Glutamatergic neuron (in vitro differentiated cells): ENCODE measurements at places on chromosomes 16 and 17.

DNA sequence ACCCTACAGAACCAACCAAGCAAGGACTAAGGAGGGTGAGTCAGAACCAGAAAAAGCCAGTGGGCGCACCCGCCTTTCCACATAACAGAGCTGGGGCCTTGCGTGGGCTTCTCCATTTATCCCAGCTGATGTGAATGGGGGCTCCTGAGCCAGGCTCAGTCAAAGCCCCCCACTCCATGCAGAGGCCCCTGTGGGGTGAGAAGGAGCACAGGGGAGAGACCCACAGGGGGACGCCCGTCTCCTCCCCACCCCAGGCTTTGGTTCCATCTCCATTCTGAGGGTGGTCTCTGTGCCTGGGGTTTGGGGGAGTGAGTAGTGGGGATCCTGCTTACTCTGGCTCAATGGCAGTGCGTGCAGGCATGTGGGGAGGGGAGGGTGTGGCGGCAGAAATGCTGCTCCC lies 210.1 kb upstream of the TNRC6C start:
- no peak for DNase-seq

DNA sequence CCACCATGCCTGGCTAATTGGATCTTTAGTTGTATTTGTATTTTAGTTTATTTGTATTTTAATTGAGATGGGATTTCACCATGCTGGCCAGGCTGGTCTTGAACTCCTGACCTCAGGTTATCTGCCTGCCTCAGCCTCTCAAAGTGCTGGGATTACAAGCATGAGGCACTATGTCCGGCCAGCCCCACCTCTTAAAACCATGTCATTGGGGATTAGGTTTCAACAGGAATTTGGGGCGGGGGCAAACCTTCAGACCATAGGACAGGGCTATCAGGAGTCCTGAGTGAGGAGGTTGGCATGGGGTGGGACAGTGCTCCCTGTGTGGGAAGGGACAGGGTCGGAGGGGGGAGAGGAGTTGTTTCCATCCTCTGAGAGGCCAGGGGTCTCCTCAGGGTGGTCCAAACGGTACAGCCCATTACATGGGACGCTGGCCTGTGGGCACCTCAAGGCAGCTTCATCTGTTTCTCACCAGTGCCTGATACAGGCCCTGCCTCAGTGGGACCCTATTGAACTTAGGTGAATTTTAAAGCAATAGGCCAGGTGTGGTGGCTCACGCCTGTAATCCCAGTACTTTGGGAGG lies 21.6 kb downstream of the GAA start:
- DNase-seq: no peak

- DNase-seq: no peak
These were observed 143.2 kb upstream of the CDH5 start for GRCh38 chr16:66223176-66223780.

GRCh38 chr16:56298116-56298515 lies 106.8 kb downstream of the GNAO1 start:
- no peak for DNase-seq

DNA sequence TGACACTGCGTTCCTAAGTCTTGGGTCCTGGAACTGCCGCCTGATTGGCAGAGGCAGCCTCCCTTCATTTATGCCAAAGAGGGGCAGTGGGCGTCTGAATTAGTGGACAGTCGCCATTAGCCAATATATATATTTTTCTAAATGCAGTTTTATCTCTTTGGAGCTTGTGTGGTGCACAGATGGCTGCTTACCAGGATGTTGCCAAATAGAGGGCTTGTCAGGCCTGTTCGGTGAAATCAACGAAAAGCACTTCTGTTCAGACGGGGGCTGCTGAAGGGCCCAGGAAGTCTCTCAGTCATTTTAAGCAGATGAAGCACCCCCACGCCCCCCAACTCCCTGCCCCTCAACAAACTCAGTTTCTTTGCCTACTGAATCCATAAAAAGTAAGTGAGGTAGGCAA lies 66.0 kb downstream of the RAP1GAP2 start:
- DNase-seq: no peak

DNA sequence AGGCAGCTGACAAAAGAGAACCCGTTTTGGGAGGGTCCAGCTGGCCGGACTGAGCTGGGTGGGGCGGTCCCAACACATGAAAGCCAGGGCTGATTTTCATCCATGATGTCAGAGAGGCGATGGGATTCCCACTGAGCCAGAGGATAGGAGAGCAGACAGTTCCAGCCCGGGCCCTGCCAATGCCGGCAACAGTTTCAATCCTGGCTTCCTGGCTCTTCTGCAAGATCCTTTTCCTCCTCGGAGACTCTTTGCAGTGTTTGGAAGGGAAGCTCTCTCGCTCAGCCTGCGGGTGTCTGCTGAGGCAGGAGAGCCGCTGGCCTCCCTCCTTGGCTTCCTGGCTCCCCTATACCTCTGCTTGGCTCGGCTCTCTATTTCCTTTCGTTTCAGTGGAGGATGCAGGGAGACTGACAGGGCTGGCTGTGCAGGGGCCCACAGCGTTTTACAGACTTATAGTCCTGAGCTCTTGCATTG lies 145.5 kb upstream of the SOX9 start:
- no peak for DNase-seq

- no peak for DNase-seq
These were observed 11.5 kb downstream of the APPBP2 start for GRCh38 chr17:60514500-60514899.

DNA sequence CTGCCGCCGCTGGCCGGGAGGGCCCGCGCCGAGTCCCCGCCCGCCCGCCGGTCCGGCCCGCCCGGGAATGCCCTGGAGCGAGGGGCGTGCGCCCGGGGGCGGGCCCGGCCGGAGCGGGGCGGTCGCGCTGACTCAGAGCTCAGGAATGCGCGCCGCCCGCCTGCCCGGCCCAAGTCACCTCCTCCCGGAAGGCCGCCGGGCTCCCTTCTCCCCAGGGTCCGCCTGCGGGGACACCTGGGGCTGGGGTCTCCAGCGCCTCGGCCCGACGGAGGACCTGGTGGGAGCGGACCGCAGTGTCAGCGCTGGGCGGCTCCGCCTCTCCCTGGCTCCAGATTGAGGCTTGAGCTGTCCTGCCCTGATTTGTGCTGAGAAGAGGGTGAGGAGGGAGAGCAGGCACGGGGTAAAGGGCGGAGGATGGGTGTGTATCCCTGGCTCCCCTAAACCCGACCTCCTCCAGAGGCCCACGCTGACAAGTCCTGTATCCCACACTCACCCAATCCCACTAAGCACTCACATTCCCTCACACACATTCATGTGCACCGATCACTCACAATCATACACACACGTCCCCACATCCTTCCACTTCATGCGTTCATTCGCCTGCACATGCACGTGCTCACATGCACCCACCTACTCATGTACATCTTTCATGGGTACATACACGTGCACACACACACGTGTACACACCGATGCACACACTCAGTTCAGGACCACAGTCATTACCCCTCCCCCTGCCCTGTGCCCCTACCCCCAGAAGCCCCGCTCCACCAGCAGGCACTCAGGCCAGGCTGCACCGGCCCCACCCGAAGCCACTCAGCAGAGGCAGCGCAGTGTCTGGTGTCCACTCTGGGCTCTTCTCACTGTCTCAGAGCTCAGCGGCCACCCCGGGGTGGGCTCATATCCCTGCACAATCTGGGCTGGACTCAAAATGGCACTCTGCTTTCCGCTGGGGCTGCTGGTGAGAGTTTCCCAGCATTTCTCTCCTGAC lies at the start of gene RHBDF1:
Gene RHBDF1 (minus strand): TSS at position 71 of the 988 bp plus-strand sequence. CDS start 7,616 bp downstream, outside the sequence.
- DNase-seq: peak; percentile 62

DNA sequence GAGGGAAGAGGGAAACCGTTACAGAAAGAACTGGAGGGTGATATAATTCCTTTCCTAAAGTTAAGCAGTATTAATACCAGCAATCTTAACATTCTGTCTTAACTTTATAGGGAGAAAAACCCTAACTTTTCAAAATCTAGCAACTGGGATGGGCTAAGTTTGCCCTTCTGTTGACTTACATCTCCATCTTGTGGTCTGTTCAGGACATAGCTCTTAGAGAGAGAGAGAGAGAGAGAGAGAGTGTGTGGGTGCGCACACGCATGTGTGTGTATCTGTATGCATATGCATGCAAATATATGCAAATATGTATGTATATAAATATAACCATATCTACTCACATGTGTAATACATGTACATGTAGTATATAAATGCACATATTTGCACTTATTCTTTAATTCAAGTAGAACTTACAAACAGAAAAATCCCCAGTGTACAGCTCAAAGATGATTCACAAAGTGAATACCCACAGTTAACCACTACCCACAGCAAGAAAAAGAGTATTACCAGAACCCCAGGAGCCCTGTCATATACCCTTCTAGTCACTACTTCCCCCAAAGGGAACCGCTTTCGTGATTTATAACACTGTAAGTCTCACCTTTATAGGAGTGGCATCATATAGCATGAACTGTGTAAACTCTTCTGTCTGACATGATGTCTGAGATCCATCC lies 46.5 kb downstream of the STX8 start:
- DNase-seq: no peak

DNA sequence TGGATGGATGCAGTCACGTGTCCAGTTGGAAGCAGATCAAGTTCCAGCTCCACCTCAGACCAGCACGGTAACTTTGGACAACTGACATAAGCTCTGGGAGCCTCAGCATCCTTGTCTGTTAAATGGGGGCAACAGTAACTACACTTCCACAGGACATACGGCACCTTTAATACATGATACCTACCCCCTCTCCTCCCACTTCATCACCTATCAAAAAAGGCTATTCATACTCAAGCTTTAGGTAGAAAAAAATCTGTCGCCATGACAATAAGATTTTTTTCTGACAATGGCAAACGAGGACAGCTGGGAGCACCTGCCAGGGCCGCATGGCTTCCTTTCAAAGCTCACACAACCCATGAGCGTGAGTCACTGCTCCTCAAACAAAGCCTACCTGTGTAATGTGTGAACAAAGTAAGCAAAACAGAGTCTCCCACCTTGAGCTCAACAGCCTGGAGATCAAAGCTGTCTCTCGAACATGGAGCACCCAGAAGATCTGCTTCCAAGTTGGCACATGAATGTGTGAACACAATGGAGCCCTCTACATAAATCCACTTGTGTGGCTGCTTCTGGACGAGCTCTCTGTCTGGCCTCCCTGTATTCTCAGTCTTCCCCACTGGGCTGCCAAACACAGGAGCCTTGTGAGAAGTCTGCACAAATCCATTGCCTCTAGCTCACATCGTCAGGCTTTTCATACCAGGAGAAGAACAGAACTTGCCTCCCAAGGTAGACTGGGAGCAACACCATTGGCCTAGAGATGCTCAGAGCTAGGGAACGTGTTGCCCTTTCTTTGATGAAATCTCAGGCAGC lies 459.7 kb downstream of the SOX9 start:
- DNase-seq: no peak

DNA sequence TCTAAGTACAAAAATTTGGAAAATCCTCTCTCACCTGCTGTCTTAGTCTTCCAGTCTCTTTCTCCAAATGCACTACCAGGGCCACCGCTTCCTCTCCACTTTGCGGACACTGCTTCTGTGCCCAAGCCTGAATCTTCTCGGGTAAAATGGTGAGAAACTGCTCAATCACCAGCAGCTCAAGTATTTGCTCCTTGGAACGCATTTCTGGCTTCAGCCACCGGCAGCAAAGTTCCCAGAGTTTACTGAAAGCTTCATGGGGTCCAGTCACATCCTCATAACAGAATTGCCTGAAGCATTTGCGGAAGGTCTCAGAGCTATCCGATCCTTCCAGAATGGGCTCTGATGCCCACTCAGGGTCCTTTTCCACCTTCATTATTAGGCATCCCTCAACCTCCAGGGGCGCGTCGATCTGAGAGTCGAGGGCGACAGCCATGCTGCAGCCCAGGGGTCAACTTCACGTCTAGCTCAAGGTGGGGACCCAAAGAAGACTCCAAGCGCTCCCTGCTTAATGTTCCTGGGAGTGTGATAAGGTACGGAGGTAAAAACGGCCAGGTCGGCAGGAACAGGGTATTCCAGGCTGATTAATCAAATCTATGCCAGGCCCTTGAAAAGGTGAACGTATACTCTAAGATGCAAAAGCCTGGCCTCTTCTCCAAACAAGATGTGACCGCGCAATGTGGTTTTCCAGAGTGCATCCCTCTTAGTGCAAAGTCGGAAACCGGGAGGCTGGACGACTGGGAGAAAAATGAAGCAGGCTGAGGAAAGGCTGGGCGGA lies 763 bp downstream of the ZKSCAN2 start:
- DNase-seq: peak; percentile 54

- no peak for DNase-seq
These were observed 24.9 kb downstream of the COPZ2 start for GRCh38 chr17:48012654-48013053.

- DNase-seq: no peak
These were observed 11.4 kb downstream of the CCR7 start for GRCh38 chr17:40553694-40554534.

DNA sequence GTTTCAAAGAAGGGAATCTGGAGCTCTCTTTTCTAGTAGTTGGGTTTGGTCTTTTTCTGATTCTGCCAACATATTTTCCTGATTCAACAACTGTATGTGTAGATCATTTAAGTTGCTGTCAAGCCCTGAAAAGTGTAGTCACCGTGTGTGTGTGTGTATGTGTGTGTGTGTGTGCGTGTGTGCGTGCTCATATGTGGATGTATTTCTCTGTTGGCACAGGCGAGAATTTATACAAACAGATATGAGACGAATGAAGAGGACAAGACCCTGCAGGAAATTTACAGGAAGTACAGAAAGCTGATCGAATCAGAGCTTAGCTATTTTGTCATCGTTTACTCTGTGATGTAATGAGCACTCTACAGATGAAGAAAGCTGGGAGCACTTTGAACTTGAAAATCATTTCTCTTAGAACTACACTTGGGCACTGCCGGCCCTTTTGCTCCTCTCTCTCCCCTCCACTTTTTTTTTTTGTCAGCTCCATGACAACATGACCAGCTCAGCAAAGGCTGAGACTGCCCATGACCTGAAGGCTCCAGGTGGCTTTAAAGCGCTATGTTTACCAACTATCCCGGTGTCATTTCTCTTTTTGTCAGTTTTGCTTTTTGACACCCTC lies 11.2 kb downstream of the FBXO39 start:
- no peak for DNase-seq

DNA sequence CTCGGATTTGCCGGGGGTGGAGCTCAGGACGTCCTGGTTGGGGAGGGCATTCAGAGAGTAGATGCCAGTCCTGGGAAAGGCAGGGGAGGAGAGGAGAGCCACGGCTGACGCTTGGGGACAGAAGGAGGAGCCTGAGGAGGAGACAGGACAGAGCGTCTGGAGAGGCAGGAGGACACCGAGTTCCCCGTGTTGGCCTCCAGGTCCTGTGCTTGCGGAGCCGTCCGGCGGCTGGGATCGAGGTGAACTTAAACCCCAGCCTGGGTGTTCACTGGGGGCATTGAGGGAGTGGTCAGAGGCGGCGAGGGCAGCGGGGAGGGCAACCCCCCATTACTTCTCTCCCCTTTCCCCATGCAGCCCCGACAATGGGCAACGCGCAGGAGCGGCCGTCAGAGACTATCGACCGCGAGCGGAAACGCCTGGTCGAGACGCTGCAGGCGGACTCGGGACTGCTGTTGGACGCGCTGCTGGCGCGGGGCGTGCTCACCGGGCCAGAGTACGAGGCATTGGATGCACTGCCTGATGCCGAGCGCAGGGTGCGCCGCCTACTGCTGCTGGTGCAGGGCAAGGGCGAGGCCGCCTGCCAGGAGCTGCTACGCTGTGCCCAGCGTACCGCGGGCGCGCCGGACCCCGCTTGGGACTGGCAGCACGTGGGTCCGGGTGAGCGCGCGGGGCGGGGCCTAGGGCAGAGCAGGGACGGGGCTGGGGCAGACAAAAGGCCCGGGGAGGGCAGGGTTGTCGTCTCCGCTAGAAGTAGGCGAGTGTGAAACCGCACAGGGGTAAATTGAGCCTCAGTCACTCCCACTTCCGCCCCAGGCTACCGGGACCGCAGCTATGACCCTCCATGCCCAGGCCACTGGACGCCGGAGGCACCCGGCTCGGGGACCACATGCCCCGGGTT lies 3.7 kb downstream of the NOL3 start:
- DNase-seq: peak; percentile 86
